ENCODE measurements at places on chromosomes 16 and 17.

- peak; percentile 38 for DNase-seq
Measured at GRCh38 chr17:50507871-50508572, at the start of gene MYCBPAP. Gene MYCBPAP (plus strand): TSS chr17:50508439. CDS start chr17:50508675, 236 bp downstream.

DNA sequence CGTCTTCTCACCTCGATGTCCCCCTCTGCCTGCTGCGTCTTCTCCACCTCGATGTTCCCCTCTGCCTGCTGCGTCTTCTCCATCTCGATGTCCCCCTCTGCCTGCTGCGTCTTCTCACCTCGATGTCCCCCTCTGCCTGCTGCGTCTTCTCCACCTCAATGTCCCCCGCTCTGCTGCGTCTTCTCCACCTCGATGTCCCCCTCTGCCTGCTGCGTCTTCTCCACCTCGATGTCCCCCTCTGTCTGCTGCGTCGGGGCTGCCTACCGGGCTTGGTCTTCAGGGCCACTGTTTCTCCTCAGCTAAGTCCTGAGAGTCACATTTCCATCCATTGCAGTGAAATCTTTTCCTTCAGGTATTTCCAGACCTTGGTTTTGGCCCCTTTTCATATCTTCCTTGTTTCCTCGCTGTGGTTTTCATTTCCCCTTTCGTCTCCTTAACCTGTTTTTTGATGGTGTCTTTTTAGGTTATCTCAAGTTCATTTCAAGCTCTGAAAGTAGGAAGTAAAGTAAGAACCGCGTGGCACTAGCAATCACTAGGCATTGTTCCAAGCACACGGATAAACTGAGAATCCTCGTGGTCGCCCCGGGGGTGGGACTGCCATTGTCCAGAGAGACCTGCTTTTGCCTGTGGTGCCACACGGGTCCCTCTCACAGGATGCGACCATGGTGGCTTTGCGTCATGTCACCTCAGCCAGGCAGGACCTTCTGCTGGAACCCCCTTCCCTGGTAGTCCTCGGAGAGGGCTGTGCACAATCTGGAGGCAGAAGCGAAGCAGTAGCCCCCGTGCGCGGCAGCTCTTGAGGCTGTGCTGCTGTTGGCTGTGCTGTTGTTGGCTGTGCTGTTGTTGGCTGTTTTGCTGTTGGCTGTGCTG lies 9.5 kb upstream of the ZNF750 start:
- no peak for DNase-seq

DNA sequence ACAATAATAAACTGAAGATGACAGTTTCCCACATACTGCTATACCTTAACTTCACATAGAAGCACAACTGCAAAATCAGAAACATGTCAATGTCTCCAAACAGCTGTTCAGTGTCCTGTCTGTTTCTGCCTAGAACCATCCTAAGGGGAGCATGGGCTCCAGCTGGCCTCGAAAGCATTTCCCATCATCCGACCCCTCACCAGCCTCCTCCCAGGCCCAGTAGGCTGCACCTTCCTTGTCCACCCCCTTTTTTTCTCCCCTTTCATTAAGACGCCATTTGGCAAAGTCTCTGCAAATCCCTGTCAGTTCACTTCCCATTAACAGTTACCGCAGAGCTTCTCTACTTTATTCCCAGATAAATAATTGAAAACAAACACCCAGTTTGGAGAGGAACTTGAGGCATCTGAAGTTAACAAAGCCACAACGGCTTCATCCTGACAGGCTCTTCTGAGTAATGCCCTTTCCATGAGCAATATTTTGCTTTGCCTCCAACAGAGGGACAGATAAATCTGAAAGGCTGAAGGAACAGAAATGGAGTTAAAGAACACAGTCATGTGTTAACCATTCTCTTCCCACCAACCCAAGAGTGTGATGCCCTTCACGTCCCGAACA lies 65.3 kb downstream of the SLC39A11 start:
- no peak for DNase-seq

DNA sequence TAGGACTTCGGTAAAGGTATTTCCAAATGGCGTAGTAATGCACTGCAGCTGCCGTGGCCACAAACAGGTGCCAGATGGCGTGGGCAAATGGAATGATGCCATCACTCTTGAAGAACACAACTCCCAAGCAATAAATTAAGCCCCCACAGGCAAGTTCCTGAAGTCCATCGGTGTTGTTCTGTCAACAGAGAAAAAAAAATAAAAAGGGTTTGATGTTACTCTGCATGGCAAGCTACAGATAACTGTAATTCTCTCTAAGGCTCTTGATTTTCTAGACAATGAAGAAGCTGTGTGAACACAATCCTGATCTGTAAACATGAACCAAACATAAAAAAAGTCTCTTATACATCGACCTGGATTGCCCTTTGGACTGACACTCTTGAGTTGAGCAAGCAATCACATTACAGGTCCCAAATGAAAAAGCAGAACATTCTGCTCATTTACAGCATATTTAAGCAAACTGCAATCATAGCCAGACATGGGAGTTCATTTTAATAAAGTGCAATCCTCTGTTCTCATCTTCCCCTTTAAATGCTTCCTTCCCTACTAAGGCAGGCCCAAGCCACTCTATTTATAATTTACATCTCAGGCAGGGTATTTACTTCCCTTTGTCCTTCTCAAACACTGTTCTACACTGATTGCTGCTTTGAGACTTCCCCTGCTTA lies 27.1 kb downstream of the MMD start:
- DNase-seq = no peak

DNA sequence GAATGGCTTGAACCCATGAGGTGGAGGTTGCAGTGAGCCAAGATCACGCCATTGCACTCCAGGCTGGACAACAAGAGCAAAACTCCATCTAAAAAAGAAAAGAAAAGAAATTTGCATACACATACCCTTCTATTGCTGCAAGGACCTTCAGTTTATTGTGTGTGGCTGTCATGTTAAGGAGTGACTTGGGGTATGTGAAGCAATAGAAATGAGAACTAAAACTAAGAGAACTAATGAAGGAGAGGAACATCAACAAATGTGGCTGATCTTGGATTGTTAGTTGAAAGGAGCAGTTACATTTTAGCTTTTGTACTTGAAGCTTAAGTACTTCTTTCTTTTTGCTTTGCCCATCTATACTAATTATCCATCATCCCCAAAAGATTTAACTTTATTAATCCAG lies 12.7 kb upstream of the NSRP1 start:
- DNase-seq = no peak

DNA sequence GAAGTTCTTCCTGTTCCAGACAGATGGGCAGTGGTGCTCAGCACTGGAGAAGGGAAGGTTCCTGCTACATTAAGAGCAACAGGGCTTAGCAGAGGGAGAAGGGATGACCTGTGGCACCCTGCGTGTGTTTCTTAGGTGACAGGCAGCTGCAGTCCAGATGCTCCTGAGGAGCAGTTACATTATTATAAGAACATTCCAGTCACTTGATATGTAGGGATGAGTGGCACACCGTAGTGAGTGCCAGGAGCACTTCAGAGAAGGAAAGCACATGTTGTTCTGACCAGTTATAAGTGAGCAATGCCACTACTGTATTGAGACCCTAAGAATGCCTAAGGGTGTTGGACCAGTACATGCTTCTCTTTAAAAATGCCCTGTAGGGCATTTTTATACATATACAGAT lies 39.9 kb upstream of the MRC2 start:
- no peak for DNase-seq

GRCh38 chr17:8740486-8740885 lies 4.2 kb downstream of the CCDC42 start:
- no peak for DNase-seq

DNA sequence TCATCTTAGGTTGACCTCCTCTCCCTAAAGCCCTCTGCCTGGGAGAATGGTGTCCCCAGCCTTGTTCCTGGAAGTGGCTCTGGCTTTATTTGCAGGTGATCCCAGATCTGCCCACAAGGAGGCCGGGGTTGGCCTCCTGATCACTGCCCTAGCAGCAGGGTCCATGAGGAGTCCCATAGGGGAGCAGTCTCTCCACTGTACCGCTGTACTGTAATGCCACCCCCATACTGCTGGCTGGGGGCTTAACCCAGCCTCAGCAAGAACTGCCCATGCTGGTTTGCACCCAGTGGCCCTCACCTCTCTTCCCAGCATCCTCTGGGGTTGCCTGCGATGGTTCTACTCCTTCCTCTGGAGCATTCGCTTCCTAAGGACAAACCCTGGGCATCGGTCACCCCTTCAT lies 39.1 kb downstream of the PSME3IP1 start:
- no peak for DNase-seq

DNA sequence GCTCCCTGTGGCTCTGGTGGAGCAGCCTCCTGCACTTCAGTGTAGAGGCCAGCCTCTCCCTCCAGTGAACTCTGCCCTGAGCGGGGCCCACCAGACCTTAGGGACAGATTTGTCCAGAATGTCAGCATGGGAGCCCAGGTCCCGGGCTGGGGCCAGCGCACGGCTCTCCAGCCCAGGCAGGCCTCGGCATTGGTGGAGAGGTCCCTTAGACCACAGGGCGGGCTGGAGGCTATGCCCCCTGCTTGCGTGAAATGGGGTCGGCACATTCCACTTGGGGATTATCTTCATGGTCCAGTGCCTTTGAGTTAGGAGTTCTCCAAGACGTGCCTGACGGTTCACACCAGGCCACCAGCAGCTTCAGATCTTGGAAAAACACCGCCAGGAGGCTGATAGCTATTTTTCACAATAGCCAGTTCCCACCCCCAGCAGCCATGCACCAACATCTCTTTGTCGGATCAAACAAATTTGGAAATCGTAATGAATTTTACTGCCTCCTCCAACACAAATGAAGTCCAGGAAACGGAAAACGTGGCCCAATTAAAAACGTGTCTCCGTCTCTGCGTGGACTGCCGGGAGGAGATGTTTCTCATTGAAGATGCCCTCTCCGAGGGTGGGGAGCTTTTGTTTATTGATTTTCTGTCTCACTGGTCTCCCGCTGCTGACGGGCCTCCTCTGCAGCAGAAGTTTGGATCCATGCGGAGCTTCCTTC lies 110.0 kb upstream of the CIBAR2 start:
- no peak for DNase-seq

- no peak for DNase-seq
Measured at GRCh38 chr16:29112755-29113347, 128.0 kb downstream of the LAT start.

DNA sequence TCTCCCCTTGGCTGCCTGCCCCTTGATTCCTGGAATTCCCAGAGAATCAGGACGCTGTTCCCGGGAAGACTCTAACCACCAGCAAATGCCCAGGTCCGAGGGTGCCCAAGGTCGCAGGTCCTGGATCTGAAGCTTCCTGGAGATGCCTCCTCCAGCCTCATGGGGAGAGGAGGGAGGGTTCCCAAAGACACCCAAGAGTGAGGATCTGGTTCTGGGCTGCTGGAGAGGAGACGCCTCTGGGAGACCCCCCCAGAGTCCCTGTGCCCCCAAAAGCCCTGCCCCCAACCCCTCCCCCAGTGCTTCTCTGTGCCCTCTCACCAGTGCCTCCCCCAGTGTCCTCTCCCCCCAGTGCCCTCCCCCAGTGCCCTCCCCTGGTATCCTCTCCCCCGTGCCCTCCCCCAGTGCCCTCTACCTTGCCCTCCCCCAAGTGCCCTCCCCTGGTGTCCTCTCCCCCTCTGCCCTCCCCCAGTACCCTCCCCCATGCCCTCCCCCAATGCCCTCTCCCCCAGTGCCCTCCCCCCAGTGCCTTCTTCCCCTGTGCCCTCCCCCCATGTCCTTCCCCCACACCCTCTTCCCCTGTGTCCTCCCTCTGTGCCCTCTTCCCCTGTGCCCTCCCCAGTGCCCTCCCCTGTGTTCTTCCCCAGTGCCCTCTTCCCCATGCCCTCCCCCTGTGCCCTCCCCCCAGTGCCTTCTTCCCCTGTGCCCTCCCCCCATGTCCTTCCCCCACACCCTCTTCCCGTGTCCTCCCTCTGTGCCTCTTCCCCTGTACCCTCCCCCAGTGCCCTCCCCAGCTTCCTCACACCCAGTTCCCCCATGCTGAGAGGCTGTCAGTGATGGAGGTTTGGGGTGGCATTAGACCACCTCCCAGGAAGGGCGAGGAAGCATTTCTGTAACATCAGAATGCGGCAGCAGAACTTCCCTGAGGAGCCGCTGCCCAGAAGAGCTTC lies 6.3 kb upstream of the SECTM1 start:
- no peak for DNase-seq

DNA sequence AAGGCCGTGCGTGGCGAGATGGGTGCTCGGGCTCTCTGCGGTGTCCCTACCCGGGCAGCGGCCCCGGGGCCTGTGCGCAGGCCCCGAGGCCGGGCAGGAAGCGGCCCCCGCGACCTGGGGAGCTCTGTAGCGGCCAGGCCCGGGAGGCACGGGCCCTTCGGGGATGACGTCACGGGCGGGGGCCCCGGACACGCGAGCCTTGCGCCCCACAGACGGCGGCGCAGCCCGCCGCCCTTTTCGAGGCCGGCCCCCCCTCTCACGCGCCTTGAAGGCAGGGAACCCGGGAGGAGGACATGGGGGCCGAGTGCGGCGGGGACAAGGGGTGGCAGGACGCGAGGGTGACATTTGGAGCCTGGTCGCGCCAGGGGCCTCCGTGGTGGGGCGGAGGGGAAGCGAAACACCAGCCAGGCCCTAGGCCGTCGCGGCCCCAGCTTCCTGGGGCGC lies 1.1 kb downstream of the RAI1 start:
- no peak for DNase-seq

- no peak for DNase-seq
Measured at GRCh38 chr17:26809033-26809432, 484.9 kb upstream of the WSB1 start.

DNA sequence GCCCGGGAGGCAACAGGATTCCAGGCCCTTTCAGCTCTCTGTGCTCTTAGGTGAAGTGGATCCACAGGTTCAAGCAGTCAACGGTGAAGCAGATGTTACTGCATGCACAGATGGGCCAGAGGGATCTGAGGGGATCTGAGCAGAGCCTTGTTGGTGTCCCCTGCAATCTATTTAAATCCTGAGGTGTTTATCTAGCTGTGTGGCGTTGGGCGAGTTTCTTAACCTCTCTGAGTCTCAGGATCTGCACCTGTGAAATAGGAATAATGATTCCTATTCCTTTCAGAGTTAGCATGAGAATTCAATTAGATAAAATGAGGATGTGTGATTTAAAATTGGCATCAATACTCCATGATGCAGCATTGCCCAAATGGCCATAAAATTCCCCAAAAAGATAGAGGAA lies 237.3 kb upstream of the CDH5 start:
- DNase-seq = no peak

DNA sequence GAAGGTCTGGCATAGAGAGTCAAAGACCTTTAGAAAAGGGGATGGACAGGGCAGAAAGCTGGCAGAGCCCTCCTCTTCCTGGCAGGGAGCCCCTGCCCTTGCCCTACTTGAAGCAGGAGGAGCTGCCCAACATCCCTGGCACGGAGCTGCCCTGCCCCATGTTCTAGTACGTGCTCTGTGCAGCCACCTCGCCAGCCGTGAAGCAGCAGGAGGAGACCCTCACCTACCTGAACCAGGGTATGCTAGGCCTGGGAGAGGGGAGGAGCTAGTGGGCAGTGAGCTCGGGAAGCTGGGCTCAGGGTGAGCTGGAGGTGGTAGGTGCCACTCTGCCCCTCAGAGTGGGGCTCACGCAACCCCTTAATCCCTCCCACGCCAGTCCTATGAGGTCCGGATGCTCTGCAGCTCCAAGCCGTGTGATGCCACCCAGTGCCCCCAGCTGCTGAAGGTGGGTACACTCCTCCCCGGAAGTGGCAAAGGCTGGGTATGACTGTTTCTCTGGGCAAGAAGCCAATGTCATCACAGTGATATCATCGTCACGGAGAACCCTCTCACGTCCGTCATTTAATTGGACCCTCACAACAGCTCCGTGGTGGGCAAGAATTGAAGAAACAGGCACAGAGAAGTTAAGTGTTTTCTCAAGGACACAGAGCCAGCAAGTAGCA lies 12.7 kb upstream of the STAC2 start:
- DNase-seq = no peak

- DNase-seq = no peak
Measured at GRCh38 chr17:50697663-50698272, 9.9 kb downstream of the ANKRD40 start.

- no peak for DNase-seq
Measured at GRCh38 chr16:64292161-64292560, 829.7 kb downstream of the CDH11 start.

- DNase-seq = no peak
Measured at GRCh38 chr17:32510466-32510865, 23.7 kb downstream of the CDK5R1 start.

Measured in GM04504 (cell line).